ENCODE measurements at places on chromosomes 1 and 21.

DNA sequence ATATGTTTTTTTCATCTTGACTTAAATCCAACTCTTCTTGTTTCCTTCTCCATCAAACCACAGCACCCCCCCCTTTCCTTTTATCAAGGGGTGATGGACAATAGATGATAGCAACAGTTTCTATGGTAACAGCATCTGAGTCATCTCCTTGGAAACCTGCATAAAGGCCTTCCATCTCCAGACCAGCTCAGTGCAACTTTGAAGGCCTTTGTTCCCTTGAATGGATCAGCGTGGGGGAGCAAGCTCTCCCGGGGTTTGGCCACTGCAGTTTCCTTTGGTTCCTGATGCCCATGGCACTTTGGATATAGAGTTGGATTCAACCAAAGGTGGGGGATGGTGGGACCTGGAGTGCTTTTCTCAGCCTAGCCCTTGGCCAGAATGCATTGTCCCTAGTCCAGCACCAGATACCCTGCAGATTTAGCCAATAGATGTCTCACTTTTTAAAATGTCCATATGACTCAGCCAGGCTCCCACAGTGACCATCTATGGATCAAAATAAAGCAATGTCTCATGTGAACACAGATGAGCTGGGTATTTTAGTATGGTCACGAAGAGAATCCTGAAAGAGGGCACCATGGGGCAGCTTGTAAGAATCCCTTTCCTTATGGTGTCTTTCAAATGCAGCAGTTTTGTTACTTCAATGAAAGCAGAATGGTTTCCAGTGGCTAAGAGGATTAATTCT lies 127.7 kb downstream of the SPATA46 start:
- no peak for DNase-seq

GRCh38 chr1:230753586-230754251 lies 6.5 kb downstream of the CAPN9 start:
- DNase-seq: no peak

GRCh38 chr1:975896-976683 lies 5.8 kb downstream of the PERM1 start:
- peak; percentile 69 for DNase-seq

DNA sequence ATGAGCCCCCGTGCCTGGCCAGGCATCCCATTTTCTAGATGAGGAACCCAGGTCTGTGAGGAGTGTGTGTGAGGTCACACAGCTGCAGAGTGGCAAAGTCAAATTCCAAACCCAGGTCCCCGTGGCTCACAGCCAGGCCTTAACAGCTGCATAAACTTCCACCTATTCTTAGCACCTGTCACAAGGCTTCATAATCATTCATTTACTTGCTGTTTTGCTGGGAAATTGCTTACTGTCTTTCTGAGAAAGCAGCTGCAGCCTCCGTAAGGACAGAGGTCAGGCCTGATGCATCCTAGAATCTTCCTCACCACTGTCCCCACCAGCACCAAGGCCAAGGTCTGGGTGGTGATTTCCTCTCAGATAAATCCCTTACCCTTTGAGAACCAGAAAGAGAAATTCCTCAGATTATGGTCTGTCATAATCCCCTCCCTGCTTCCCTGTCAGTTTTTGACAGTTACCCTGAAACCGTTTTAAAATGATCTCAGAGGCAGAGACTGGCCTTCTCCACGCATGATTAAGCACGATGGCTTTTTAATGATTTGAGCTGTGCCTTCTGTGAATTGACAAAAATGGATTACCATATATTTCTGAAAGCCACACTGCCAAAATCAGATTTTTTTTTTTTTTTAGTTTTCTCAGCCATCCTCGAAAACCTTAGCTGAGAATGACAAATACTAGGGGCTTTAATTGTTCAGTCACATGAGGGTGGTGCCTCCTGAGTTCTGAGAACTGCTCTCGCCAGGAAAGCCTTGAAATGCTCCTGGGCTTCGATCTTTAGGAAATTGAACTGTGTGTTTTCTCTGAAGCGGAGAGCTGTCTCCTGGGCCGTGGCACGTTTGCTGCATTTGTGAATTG lies 70.0 kb upstream of the SELENON start:
- DNase-seq: no peak

DNA sequence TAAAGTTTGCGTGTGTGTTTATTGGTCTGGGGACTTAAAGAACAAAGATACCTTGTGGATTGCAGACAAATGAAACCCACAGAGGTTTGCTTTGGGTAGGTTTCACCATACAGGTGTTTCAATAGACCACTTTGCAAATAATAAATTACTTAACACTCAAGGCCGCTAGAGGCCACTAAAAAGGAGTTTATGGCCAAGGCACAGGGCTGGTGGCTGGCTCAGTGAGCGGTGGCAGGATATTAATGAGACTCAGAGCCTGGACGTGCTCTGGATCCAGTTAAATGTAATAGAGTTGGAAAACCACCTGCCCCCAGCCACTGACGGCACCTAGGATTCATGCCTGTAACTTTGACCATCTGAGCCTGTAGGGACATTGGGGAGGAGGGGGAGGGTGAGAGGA lies 44.5 kb downstream of the LRRC38 start:
- DNase-seq: no peak

DNA sequence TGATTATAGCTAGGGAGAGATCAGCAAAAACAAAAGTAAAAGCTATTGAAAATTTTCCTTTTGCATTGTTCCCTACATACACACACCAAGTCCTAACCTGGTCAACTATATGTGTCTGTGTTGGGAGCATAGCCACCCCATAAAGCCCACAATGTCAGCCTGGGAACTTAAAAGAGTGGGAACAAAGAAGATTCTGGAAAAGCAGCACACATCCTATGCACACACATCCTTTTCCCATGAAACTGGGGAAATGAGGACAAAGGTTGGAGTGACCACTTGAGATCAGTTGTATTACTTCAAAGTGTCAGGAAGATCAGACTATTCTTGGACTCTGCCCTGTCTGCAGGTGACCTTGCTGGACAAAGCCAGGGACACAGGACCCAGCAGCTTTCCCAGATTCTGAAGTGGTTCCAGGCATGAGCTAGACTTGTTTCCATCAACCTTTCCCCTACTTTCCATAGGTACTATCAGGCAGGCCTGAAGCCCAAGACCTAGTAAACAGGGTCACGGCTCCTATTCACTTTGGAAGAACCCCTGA lies 15.9 kb downstream of the TXNIP start:
- DNase-seq: no peak

GRCh38 chr1:20837554-20838192 lies 50.6 kb upstream of the HP1BP3 start:
- DNase-seq: no peak

DNA sequence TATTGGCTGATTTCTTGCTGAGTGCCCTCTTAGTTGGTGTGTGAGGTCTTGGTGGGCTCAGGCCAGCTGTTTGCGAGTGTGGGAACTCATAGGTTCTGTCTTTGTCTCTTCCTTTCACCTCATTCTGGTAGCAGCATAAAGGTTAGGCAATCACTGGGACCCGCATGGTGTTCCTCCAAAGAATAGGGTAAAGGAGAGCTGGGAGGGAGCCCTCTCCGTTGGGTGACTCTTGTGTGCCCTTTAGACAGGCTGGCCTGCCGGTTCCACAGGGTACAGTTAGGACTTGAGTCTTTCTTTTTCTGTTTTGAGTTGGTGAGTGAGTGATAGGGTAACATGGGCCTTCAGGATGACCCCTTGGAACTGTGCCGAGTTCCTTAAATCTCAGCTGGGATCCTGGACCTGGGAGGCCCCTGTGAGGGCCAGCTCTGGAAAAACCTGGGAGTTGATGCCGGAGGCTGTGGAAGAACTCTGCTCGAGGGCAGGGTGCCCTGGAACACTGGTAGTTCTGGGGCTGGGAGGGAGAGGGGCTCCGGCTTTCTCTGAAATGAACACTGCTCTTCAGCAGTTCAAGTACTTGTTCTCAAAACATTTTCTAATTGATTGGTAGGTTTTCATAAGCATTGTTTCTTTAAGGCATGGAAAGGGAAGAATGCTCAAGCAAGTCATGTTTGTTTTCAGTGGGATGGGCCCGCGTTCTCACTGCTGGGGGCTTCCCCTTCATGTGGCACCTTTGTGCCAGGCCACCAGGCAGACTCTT lies 2.1 kb upstream of the THAP3 start:
- no peak for DNase-seq

GRCh38 chr1:212612041-212612961 lies 3.7 kb downstream of the ATF3 start:
- DNase-seq: no peak

GRCh38 chr1:156368889-156369684 lies at the start of gene RHBG:
Gene RHBG, plus strand, starts transcription at chr1:156369211. Its CDS starts 39 bp downstream, at chr1:156369250.
- no peak for DNase-seq

DNA sequence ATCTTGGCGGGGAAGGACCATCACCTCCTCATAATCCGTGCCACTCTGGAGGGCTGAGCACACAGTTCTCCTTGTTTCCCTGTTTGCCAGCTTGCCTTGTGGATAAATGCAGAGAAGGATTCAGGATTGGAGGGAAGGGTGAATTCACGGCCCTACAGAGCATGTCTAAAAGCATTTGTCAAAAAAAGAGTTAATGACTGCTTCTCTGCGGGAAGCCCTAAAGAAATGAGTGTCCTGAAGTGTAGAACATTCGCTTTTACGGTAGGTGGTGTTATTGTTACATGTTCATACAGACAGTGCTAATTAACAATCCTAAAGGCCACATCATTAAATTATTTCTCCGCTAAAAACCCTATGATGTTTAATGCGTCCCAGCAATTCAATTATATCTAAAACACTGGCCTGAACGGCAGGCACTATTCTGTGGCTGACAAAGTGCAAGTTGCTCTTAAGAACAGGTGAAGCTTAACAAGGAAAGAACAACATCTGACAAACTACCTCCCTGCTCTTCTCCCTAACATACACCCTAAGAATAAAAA lies 112.3 kb upstream of the NFIA start:
- no peak for DNase-seq

- DNase-seq: no peak
Observed at GRCh38 chr1:202016022-202016810, 5.8 kb downstream of the ELF3 start.

- no peak for DNase-seq
Observed at GRCh38 chr1:207745839-207746767, 5.8 kb upstream of the CD46 start.

DNA sequence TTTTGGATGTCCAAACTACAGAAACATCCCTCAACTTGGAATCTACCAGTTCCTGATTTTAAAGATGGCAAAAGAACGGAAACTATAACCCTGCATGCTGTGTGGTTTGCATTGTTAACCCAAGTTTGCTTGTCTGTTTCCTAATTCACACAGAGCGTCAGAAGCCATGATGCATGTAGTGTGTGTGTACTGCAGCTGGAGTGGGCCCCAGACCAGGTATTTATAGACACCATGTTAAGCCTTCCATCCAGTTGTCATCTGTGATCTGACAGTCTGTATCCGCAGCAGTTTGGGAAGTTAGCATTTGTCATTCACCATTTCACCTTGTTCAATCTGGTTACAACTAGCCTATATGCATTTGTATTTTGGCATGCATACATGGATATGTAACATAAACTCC lies 27.7 kb upstream of the PLEKHM2 start:
- DNase-seq: no peak

- DNase-seq: no peak
Observed at GRCh38 chr1:24886241-24886640, 43.8 kb downstream of the RUNX3 start.

DNA sequence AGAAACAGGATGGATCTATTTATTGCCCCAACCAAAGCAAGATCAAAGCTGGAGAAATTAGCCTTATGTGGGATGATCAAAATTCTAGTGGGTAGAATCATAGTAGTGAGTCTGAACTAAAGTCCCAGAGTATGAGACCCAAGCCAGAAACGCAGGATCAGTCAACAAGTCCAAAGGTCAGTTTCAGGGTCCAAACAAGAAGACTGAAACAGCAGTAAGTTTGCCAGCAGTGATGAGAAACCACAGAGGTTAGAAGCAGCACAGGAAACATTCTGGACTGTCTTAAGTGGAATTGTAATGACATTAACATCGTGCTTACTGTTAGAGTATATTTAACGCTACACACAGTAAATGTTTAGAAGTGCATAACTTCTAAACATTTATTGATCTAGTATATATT lies 251.0 kb downstream of the LRRIQ3 start:
- DNase-seq: no peak

DNA sequence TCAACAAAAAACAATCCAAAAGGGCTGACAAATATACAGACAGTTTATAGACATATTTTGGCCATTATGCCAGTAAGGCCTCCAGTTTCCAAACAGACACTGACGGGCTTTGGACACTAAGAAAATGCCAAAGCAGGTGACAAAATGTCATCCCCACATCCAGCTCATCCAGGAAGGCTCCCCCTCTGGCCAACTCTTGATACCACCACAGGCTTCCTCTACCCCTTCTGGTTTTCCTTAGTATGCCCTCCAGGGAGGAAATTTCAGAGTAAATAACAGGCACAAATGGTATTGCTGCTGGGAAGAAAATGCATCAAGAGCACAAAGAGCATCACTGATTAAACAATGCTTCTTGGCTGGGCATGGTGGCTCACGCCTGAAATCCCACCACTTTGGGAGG lies 225.3 kb downstream of the VAV3 start:
- DNase-seq: no peak

- no peak for DNase-seq
Observed at GRCh38 chr1:147080671-147081394, 91.4 kb downstream of the PRKAB2 start.

DNA sequence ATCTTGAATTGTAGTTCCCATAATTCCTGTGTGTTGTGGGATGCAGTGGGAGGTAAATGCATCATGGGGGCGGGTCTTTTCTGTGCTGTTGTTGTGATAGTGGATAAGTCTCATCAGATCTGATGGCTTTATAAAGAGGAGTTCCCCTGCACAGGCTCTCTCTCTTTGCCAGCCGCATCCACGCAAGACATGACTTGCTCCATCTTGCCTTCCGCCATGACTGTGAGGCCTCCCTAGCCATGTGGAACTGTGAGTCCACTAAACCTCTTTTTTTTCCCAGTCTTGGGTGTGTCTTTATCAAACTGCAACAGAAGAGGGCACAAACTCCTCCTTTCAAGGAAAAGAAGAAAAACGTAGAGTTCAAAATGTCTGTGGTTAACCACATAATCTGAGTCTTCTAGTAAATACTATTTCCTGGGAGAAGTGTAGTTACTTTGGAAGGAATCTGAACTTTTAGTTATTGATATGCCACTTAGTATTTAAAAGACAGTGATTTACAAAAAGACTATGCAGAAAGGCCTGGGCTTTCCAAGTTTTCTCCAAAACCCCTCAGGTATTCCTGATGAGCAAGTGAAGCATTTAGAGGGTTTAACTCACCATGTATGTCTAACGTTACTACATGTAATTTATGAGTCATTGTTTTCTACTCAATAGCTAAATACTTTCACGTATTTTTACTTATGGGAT lies 10.0 kb downstream of the ADAMTS1 start:
- no peak for DNase-seq

DNA sequence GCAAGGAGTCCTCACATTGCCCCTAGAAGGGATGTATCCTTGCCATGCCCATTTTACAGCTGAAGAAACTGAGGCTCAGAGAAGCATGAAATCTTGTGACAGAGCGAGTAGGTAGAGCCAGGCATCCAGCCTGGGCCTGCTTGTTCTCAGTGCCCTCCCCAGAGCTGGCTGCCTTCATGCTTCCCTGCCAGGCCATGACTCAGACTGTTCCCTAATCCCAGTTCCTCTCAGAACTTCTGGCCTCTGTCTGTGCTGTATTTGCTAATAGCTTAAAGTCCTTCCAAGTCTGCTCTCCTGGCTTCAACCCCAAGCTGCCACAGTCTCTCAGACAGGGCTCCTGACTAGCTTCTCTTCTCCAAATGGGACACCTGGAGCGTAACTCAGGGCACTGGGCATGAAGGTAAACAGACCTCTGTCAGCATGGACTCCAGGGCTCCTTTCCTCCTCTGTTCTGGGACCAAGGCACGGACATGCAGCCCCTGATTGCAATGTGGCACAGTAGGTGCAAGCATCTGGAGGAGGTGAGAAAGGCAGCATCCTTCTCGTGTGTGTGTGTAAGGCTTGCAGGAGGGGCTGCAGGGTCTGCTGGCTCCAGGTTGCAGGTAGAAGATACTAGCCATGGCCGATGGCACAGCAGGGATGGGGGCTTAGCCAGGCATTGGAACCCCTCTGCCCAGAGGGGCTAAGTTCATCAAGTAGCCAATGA lies 122.7 kb downstream of the HMGB4 start:
- DNase-seq: no peak
